ENCODE measurements at places on chromosomes 11 and 22.

GRCh38 chr11:1111545-1112212 lies 37.0 kb downstream of the MUC2 start:
- no peak for DNase-seq

GRCh38 chr11:114377612-114378267 lies 22.6 kb downstream of the C11orf71 start:
- DNase-seq: no peak

DNA sequence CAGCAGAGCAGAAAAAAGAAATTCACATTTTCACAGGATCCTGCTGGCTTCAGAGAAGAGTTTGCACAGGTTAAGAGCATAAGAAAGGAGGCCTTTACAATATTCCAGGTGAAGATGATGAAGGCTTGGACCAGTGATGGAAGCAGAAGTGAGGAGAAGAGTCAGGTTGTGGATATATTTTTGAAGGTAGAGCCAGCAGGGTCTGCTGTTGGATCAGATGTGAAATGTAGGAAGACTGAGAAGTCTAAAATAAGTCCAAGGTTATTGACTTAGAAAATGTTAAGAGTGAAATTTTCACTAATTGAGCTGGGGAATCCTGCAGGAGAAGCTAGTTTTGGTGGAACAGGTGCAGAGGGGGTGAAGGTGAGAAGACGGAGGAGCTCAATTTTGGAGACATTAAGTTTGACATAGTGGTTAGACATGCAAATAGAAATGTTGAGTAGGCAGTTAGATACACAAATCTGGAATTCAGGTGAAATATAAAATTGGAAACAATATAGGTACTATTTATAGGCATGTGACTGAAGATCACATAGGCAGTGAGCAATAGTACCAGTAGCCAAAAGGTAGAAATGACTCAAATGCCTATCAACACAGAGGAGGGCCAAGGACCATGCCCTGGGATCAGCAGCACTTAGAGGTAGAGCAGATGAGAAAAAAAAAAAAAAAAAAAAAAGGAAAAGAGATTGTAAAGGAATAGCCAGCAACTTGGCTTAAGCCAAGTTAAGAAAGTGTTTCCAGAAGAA lies 252.0 kb downstream of the AASDHPPT start:
- DNase-seq: no peak

DNA sequence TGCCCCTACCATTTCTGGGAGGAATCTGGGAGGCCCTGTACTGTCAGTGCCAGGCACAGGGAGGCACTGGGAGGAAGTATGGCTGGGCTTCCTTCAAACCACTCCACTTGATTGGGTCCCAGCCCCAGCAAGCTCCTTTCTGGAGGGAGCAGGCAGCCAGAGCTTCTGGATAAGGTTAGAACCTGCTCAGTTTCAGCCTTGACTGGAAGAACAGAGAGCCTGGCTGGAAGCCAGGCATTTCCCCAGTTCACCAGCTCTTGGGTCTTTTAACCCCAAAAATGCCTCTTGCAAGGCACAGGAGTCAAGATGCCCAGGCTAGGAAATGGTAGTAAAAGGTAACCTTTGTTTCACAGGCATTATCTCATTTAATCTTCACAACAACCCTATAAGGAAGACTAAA lies 9.0 kb upstream of the KCTD14 start:
- DNase-seq: no peak

GRCh38 chr11:45486461-45486860 lies 179.0 kb downstream of the CHST1 start:
- no peak for DNase-seq

DNA sequence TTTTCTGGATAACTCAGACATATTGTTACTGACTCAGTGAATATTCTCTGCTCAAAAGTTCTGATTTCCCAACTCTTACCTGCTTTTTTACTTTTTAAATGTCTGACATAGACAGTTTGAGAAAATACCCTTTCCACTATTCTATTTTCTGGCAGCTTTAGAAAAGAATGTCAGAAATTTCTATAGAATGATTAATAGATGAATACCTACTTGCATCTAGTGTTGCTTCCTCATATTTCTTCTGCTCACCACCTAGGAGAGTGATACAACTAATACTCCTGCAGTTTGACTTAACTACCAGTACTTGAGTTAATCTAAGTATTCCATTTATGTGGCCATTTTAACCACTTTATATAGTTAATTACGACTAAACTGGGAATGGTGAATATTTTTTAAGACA lies 55.2 kb downstream of the KDM2A start:
- DNase-seq: no peak

DNA sequence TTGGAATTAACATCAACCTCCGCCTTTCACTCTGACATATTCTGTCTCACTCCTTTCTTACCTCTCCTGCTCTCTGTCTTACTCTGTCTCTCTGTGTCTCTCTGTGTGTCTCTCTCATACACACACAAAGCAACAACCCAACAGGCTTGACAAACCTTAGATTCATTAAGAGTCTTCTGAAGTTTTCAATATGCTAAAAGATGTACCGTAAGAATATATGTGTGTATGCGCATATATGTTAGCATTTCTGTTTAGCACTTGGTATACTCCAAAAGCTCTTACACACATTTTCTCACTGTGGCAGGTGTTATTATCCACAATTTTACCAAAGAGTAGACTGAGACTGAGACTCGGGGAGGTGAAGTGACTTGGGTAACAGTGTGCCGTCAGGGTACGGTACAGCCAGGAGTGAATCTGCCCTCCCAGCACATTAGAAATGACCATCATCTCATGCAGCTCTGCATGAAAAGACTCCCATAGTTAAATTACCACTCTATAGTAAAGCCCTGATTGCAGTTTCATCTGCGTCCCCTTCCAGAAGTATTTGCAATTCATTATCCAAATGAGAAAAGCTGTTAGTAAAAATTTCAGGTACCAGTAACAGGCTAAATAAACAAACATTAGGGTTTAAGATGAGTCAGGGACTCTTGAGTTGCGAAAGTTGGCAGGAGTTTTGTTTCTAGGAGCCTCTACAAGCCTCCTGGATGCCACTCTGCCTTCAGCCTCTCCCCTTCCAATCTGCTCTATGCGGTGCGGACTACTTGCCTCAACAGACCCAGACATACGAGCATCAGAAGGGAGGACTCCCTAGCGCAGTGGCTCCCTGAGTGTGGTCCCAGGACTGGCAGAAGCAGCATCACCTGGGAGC lies 195.2 kb upstream of the TMEM45B start:
- no peak for DNase-seq

DNA sequence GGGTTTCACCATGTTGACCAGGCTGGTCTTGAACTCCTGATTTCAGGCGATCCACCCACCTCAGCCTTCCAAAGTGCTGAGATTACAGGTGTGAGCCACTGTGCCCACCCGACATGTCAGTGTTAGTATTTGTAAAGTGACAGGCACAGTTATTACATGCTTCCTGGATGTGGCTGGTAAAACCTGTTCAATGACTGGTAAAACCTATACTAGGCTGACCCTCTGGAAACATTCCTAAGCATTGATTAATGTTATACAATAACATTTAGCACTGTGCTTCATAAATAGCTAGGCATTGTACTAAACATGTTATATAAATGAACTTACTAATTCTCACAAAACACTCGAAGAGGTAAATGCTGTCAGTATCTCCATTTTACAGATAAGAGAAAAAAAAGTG lies 20.9 kb upstream of the JHY start:
- DNase-seq: no peak

DNA sequence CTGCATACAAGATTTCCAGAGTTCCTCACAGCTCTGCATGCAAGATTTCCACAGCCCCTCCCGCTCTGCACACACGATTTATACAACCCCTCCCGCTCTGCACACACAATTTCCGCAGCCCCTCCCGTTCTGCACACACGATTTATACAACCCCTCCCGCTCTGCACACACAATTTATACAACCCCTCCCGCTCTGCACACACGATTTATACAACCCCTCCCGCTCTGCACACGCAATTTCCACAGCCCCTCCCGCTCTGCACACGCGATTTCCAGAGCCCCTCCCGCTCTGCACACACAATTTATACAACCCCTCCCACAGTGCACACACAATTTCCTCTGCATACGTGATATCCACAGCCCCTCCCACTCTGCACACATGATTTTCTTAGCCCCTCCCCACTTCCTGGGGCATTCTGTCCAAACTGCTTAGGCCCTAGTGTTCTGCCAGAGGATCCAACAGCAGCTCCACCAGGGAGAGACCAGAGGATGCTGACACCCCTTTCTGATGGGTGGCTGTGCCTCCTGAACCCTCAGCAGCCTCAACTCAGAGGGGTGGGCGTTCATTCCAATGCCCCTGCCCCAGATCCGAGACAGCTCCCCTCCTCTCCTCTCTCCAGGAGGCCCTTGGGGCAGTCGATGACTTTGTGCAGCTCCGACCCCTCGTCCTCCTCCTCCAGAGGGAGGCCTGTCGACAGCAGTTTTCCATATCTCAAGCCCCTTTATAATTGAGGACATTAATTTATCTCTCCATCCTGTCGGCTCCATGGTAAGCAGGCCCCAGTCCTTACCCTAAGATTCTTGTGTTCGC lies 671.7 kb downstream of the BRD1 start:
- DNase-seq: peak; percentile 15

GRCh38 chr11:106152824-106153223 lies 75.4 kb downstream of the AASDHPPT start:
- peak; percentile 71 for DNase-seq

DNA sequence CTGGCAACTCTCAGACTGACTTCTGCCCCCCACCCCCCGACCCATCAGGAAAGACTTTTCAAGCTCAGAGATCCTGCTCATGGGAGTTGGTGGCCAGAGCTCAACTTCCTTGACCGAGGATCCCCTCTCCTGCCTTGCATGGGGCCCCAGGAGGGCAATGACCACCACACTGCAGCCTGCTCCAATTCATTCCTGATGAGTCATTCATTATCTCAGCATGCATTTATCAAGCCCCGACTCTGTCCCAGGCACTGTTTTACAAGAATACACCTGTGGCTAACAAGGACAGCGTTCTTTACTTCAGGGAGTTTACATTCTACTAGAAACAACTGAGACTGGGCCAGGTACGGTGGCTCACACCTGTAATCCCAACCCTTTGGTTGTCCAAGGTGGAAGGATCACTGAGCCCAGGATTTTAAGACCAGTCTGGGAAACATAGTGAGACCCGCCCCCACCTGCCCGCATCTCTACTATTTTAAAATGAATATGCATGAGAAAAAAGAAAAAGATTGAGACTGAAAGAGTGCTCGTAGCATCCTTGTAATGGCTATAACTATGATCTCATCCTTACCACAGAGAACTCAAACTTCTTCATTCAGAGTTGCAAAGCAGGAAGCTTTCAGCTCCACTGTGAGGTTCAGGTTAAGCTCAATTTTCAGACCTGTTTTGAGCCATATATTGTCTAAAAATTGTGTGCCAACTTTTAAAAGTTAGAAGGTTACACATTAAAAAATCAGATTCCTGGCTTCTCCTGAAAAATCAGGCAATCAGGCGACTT lies 60.4 kb downstream of the FEZ1 start:
- no peak for DNase-seq

GRCh38 chr11:19670030-19670791 lies 42.4 kb upstream of the NAV2 start:
- no peak for DNase-seq

DNA sequence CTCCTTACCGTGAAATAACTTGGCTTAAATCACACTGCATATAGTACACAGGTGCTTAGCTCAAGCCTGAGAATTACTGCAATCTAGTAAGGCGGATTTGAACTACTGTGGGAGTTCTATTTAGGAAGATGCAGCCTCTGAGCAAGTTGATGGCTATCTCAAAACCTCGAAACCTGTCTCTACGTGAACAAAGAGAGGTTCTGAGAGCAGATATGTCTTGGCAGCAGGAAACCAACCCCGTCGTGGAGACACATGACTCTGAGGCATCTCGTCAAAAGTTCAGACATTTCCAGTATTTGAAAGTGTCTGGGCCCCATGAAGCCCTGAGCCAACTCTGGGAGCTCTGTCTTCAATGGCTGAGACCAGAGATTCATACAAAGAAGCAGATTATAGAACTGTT lies 5.9 kb downstream of the ZNF215 start:
- no peak for DNase-seq

DNA sequence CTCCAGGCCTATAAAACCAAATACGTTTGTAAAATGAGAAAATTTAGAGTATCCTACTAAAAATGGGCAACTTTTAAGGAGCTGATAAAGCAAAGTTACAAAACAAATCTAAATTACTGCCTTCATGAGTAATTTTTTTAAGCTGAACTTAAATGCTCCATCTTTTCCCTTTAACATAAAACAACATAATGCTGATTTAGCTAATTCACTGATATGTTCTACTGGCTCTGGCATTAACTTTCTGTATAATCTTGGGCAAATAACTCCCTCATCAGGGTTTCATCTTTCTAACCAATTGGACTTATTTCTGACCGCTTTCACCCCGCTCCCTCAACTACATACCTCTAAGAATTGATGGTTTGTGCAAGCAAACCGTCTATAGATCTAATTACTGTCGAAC lies 362 bp downstream of the OR10A3 start:
- DNase-seq: no peak

GRCh38 chr22:50206599-50206998 lies 5.8 kb downstream of the SELENOO start:
- peak; percentile 27 for DNase-seq

GRCh38 chr11:110079726-110080125 lies 13.5 kb upstream of the ZC3H12C start:
- no peak for DNase-seq

GRCh38 chr11:65262381-65262680 lies 569 bp downstream of the POLA2 start:
- no peak for DNase-seq

DNA sequence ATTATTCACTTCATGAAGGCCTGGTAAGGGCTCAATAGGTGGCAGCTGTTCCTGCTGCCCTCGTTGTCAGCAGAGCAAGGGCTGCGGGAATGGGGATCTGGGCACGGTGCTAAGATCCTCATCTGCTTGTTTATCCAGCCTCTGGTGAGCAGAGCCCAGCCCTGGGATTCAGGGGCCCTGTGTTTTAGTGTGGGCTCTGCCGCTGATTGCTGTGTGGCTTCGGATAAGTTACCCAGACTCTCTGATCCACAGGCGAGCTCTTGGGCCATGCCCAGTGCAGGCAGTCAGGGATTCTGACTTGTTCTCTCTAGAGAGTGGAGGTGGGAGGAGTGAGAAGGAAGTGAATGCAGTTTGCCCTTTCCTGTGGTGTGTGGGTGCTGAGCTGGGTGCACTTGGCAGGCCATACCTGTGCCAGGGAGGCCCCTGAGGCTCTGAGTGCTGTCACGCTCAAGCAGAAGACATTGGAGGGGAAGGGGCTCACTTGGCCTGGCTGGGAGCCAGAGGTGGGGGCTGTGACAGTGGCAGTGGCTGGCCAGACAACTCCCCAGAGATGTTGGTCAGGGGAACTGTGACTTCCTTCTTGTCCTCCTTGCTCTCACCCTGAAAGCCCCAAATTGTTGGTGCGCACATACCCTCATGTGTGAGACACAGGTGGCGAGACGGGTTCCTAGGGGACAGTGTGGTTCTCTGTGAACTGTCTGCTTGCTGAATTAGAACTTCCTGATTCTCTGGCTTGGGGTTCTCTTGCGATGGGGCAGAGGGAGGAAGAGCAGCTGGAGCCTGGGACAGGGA lies 43.7 kb downstream of the CD82 start:
- no peak for DNase-seq

GRCh38 chr11:6269994-6270393 lies 10.4 kb downstream of the CCKBR start:
- DNase-seq: no peak

All from COLO829 (cell line).